Common myeloid progenitor, CD34-positive (primary cell): ENCODE measurements at places on chromosomes 7 and 10.

GRCh38 chr7:137513091-137513490 is 169.6 kb upstream of the PTN start:
- DNase-seq, result no peak

DNA sequence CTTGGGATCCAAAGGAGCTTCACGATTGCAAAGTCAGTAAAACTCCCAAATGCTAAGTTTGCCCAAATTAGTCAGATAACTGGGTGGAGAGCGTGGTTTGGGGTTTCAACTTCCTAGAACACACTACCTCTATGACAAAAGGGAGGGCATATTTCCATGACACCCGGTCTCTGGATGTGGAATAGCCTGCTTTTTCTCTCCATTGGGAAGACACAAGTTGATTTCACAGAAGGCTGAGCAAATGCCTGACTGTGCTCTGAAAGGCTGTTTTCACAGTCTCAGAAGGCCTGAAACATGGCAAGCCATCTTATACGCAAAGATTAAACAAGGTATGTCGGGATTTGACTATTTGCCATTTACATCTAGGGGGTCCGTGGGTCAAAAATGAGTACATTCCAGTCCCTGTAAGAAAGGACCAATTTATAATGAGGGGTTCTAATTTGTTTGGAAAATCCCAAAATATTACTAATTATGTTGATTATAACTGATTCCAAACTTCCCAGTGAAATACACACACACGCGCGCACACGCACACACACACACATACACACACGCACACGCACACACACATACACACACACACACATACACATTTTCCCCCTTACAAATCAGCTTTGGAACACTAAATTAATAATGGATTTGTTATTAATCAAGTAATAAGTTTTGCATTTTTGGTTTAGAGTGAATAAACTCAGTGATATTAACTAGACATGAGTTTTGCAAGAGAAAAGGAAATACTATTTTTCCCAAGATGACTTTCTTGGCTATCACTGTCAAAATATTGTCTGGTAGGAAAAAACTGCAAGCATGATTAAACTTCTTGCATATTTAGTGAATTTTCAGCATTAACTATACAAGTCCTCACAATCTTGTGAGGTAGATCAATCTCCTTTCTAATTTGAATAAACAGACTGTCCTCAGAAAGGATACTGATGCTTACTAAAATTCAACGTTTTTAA is 105.0 kb downstream of the PRTFDC1 start:
- DNase-seq, result no peak

DNA sequence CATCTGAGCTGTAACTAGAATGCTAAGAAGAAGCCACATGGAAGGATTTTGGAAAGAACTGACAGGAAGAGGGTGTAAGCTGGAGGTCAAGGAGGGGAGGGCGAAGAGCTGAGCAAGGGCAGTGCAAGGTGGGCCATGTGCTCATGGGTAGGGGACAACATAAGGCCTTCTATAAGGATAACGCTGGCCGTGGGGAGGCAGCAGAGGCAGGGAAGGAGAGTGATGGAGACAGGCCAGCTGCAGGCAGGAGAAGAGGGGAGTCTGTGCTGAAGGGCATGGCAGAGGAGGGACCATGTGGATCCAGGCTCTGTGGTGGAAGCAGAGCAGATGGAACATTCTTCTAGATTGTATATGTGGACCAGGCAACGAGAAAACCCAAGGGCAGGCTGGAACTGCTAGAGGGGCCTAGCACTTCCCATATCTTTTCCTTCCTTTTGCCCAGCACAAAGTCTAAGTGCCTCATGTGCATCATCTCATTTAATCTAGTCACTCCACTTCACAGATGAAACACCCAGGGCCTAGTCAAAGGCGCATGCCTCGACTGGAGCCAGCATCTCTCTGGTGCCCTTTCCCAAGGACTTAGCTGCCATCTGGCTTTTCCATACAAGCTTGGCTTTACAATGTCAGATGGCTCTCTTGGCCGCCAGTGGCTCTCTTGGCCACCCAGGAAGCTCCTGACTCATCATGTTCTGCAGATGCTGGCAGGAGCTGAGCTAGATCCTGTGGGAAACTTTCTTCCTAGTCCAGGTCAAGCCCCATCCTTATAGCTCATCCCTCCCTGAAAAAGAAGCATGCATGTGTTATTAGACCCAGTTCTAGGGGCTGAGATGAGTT is 6.6 kb downstream of the LRRC18 start:
- DNase-seq, result no peak

DNA sequence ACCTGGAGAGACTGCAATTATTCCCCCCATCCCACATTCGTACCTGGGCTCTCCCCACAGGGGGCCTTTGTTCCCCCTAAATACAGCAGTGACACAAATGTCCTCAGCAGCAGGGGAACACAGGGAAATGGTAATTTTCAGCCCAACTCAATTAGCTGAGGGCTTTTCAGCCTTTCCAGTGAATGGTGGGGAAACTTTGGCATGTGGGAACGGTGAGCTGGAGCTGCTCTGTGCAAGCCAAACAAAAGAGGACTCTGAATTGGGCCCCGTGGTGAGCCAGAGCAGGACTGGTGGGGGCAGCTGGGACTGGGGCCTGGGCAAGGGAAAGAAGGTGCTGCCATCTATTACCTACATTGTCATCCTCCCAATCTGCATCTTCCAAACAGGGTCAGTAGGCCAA is 51.0 kb downstream of the FBXW4 start:
- DNase-seq, result no peak

DNA sequence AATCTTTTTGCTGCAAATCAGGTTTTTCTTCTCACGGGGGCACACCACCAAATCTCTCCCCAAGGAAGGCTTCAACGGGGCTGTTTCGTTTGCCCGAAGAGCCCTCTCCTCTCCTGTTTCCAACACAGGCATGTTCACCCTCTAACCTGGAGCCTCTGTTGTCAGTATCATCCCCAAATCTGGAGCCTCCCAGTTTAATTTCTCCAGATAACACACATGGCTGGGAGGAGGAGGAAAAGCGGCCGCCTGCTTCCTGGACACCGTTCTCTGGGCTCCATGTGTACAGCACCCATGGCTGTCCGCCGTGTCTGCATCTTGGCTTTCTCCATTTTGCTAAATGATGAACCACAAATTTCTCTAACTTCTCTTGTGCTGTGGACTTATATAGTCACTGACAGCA is 214.5 kb downstream of the DIP2C start:
- DNase-seq, result no peak

DNA sequence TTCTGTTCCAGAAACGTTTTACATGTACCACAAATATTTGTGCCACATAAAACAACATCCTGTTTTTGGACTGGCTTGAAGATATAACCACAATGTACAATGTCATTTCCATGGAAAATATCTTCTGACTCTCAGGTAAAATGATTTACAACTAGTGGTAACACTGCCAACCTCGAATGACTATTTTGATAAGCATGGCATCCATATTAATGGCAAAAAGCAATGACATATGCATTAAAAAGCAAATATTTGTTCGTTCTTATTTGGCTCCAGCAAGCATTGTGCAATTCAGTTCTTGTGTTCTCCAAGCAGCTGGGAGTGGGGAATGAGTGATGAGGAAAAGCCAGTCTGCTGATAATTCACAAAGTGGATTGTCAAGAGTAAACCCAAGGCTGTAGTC is 289.0 kb downstream of the PLXDC2 start:
- peak; percentile 6 for DNase-seq

DNA sequence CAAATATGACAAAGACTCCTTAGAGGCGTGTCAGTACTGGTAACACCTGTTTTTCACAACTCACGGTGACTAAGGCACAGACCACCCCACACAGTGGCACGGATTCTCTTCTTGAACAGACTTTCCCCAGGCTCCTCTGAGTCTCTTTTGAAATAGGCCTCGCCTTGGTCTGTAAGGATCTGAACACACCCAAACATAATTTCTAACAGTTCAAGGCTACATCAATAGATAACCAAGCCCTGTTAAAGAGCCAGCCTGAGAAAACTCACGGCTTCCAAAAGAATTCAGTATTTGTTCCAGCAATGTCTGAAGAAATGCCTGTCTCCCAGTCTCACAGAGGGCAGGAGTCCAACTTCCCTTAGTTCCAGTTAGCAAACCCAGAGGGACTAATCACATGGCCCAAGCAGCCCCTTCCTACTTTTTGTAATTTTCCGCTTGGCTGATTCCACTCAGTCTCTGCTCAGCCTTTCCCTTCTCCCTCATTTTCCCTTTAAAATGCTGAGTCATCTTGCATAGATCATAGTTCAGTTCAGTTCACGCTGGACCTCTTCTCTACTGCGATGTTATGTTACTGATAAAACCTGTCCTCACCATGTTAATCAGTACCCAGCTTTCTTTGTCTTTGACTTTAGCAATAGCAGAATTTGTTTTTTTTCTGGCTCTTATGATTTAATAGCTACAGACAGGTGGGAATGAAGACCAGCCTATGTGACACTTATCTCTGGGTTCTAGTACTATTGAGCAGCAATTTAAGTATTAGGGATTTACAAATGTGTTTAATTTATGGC is 22.6 kb upstream of the AKR1C3 start:
- no peak for DNase-seq

- no peak for DNase-seq
These were observed 12.7 kb downstream of the CHN2 start for GRCh38 chr7:29207162-29207801.

GRCh38 chr7:3712841-3713240 is 411.8 kb downstream of the SDK1 start:
- no peak for DNase-seq

DNA sequence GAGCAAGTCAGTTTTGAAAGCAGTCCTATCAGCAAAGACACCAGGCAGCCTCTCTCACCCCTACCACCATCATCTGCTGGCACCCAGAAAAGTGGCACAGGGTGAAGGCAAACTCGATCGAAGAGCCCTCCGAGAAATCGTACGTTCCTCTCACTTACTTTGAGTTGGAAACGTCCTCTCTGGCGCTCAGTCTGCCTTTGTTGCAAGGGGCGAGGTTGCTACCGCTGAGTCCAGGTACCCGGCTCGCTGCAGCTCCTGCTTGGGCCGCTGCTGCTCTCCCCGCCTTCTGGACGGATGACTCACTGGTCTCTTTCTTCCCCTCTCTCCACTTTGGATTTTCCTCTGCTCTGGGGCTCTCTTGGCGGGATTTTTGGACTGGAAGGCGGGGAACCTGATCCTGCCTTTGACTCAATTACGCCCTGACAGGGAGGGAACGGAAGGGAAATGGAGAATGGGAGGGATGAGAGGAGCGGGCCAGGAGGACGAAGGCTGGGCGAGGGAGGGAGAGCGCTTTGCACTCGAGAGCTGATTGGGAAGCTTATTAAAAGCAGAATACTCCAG is at the start of gene PTN:
TSS of gene PTN (minus strand) at position 453 of the 561 bp plus-strand sequence. CDS start 88,760 bp downstream, outside the sequence.
- DNase-seq, result no peak

GRCh38 chr7:82183634-82184033 is 259.9 kb downstream of the CACNA2D1 start:
- DNase-seq, result no peak

- DNase-seq, result no peak
These were observed 11.3 kb upstream of the DRGX start for GRCh38 chr10:49407151-49407550.

DNA sequence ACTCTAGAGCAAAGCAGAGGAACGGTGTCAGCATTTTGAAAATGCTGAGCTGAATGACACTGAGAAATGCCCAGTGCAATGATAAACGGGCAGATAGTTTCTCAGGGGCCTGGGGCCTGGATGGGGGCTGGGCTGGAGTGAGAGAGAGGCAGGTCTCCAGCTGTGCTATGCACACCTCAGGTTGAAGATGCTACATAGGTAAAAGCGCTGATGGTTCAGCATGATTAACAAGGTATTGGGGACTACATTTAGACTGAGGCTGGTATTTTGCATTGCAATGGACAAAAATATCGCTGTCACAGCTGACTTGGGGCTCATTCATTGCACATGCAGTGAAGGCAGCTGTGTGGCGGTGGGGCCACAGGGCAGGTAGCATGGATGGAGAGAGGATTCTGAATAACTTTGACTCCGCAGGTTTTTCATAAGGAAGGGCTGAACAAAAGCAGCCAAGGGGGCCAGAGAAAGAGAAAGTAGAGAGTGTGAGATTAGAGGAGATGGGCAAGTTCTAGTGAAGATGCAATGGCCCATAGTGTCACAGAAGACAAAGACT is 290.8 kb upstream of the ZNF32 start:
- DNase-seq, result no peak

DNA sequence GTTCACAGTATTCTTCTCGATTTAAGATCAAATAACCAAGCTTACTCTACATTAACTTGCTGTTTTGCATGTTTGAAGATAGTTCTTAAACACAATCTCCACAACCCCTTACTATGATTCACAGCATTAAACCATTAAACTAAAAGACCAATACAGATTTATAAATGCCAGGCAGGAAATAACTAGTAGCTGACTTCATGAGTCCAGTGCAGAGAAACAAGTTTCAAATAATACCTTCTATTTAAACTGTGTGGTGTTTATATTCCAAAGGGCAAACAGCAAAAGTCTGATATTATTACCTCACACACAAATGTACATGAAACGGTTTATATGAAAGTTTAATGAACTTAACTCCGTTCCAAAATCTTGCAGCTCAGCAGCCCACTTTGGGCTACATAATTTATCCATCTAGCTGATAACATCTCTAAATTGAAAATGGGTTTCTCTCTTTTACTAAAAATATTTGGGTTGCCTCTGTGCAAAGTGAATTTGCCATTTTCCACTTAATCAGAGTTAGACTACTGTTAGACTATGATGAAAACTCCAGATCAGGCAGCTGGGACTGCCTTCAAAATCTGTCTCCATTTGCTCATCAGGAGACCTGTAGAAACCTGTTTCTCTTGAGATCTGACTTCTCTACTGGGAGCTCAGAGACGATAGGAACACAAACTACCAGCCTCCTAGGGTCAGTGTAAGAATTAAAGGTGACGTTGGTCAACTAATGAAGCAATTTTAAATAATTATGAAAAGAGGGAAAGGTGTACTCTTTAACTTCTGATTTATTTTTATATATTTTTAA is 287.3 kb downstream of the FZD1 start:
- no peak for DNase-seq

- DNase-seq, result no peak
These were observed 17.9 kb upstream of the SGMS1 start for GRCh38 chr10:50641626-50642025.

DNA sequence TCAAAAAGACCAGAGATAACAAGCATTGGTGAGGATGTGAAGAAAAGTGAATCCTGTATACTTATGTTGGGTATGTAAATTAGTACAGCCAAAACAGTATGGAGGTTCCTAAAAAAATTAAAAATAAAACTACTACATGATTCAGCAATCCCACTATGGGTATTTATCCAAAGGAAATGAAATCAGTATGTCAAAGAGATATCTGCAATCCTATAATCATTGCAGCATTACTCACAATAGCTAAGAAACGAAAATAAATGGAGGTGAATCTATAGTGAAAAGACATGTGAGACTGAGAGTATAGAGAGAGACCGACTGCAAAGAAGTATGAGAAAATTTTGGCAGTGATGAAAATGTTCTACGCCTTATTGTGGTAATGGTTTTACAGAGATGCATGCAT is 139.2 kb upstream of the TMEM168 start:
- DNase-seq, result no peak

GRCh38 chr7:129438839-129439651 is 4.8 kb downstream of the STRIP2 start:
- peak; percentile 83 for DNase-seq

GRCh38 chr10:116909307-116909706 is 60.0 kb downstream of the ENO4 start:
- DNase-seq, result no peak
